ENCODE measurements at places on chromosomes 2 and 18.

DNA sequence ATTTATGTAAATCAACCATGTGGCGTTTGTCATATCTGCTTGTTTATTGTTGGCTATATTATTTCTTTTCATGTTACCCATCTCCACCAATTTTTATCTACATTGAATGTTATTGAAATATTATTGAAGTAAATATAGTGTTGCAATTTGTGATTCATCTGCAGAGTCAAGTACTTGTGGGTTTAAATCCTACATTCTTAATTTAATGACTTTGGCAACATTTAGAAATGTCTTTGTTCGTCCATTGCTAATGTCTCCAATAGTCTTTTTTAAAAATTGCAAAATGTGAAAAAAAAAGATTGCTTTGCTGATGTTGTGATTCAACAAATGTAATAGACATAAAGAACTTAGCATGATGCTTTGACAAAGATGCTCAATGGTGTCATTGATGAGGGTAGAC lies 1572.8 kb upstream of the PIK3C3 start:
- no peak for DNase-seq

DNA sequence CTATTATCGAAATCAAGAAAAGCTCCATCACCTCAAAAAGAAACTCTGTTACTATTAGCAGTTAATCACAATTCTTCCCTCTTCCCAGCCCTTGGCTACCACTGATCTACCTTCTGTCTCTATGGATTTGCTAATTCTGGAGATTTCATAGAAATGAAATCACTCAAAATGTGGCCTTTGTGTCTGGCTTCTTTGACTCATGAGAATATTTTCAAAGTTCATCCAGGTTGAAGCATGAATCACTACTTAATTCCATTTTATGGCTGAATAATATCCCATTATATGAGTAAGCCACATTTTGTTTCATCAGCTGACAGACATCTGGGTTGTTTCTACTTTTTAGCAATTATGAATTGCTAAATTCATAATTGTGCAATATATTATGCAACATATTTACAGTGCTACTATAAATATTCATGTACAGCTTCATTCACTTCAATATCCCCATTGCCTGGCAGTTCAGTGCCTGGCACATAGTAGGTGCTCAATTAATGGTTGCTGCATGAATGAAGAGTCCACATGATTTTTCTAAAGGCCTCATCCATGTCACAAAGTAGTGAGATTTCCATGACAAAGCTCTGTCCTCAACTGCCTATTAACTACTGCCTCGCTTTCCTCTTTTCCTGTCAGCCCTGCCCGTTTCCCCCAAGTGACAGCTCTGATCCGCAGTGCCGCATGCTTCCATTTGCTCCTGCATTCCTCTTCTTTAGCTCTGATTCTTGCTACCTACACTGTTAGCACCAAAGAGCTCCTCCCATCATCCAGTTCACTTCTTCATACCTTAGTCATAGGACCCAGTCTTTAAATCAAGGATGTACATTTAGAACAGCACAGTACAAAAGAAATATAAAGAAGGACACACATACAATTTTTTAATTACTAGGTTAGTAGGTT lies 32.8 kb downstream of the CCDC93 start:
- DNase-seq = no peak

DNA sequence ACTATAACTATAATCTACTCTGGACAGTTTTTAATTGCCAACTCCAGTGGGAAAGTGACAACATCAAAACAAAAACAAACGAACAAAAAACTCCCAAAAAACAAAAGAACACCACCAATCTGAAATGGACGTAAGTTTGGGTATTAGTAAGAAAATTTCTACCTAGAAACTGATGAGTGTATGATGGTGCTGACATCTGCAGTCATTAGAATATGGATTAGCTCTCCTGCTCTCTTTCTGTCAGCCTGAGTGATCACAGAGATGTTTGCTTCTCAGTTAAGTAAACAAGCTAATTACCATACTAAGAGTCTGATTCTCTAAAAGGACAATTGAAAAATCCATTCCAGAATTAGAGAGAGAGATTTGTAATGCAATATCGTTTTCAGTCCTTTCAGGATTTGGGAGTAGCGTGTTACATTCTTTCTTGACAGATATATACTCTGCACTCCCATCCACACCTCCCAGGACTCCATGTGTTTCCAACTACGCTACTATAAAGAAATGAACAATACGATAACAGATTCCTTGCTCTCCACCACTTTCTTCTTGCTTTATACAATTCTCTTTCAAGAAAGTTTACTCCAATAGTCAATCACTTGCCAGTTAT lies 1347.4 kb upstream of the PIK3C3 start:
- no peak for DNase-seq

DNA sequence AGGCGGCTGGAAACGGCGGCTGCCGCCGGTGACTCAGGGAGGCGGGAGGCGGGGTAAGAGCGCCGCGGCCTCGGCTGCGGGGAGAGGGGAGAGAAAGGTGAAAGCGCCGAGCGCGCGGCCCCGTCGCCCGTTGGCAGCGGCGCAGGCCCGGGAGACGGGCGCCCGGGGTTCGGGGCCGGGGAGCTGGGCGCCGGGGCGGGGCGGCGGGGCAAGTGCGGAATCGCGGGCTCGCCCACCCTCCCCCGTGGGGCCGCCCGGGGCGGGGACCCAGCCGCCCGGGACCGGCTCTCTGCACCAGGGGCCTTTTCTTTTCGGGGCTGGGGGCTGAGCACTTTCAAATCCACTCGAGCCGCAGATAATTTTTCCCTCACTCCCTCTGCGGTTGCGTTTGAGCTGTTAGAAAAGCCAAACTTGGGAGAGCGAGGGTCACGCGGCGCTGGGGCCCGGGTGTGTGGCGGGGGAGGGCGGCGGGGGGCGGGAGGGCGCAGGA lies 266 bp downstream of the KDM3A start:
- no peak for DNase-seq

DNA sequence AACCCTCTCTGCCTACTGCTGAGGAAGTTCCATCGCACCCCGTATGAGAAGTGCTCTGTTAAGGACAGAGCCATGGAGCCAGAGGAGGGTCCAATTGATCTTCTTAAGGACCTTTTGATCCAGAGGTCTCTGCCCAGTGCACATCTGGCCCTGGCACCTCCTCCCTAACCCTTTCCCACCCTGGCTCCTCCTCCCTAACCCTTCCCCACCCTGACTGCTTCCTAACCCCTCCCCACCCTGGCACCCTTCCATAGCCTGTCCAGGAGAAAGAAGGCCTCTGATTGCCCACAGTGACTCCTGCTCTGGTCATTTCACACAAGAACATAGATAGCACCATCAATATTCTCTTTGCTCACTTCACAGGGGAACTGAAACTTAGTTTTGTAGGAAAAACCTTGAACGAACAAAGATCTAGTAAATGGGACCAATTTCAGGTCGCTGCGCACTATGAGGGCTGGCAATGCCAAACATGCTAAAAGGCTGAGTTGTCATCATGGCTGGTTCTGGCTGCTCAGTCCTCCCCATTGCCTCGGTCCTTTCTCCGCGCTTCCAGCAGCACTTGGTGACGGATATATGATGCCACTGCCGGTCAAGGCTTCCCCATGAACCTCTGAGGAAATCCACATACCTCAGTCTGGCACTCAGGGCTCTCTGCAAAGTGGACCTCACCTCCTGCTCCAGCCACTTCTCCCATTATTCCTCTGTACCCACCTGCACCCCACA lies 49.2 kb downstream of the PKDCC start:
- no peak for DNase-seq

- no peak for DNase-seq
Measured at GRCh38 chr18:36780748-36781147, 48.1 kb downstream of the TPGS2 start.

- no peak for DNase-seq
Measured at GRCh38 chr18:41543815-41544214, 411.2 kb upstream of the PIK3C3 start.
